ENCODE measurements at places on chromosomes 7 and 10.

DNA sequence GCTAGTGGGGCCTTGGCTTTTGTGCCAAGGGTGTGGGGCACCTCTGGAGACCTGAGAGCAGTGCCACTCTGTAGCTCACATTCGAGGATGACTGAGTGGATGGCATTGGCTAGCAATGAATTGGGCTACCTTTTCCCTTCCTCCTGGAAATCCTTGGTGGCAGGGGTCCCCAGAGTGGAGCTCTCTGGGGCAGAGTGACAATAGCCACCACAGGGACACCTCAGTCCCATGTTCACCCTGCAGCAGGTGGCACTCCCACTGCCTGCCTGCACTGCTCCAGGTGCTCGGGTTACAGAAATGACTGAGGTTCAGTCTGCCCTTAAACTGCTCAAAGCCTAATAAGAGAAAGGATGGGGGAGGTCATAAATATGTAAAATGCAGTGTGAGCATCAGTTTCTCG, 17.8 kb downstream of the BTBD16 start:
- DNase-seq = no peak

DNA sequence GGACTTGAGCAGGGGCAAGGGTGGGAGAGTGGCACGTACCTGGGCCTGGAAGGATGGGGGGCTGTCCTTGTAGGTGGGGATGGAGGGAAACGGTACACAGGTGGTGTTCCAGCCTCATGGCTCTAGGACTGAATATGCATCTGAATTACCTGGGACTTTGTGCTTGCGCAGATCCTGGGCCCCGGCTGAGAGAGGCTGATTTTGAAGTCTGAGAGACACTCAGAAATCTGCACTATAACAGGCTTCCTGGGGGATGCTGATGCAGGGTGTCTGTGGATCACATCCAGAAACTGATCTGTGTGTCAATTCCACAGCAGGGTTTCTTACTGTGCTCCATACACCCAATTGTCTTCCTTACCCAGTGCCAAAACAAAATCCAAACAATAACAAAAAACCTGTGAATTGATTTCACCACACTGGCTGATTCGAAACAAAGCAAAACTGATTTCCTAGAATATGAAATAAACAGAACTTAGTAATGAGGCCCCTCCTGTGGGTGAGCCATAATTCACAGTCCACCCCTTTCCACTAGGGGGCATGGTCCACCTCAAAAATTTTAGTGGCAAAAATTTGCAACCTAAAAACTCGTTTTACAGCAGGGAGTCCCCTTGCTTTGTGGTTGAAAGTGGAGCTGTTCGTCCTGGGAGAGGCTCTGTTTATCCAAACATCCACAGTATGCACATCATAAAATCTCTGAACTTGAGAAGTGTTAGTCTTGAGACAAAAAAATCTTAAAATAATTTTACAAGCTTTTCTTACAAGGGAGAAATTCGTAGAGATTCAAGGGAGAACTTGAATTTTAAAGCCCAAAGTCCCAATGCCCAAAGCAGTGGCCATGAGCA, 32.0 kb upstream of the PLEKHA1 start:
- DNase-seq = peak; percentile 43

DNA sequence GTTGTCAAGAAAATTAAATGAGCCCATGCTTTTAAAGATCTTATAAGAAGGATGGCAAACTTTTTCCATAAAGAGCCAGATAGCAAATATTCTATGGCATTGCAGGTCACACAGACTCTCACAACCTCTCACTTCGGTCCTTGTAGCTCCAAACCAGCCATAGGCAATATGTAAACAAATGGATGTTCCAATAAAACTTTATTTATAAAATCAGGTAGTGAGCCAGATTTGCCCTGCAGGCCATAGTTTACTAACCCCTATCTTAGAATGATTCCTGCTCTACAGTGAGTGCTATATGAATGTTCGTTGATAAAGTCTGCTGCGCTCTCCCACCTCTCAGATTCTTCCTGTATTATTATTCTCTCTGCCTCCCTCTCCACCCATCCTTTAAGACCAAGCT, 177.7 kb downstream of the KCNMA1 start:
- no peak for DNase-seq

DNA sequence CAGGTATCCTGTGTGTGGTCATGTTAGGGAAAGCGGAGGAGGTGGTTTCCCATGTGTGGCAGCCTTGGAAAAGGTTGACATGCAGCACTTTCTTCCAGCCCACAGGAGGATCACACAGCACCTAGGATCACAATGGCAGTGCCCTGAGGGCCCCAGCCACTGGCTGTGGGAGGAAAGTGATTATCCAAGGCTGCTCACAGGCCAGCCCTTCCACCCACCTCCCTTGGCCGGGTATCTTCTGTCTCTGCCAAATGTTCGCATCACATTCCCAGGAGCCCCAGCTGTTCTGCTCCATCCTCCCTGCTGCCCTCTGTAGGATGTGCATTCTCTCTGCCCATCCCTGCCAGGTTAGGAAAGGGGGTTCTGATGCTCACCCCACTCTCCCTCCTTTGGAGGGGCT, 2.5 kb upstream of the MLXIPL start:
- DNase-seq = no peak

DNA sequence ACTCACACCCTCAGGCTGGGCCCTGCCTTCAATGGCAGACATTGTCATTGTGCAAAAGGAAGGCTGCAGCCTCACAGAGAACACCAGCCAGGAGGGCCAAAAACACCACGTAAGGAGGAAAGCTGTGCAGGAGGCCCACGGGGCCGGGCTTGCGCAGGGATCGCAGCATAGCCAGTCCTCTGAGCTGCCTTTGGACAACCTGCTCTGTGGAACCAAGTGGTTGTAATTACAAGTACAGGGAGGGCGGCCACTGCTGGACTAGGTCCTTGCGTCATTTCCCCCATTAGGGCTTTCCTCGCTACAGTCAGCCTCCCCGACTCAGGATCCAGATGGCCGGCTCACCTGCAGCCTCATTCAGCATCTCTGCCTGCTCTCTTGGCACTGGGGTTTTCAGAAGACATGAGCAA, 66.9 kb downstream of the FAM53B start:
- no peak for DNase-seq

Measured in activated CD8-positive, alpha-beta memory T cell treated with anti-CD3 and anti-CD28 coated beads, Interleukin-2, amount 50 U/mL, for 48 hours (primary cell).